GM23248 (cell line): ENCODE measurements at places on chromosomes 12 and 14. TPM values are rescaled to one million over a fixed set of nuclear protein-coding genes. Genes with fewer than 3 reads are reported as not detected.
A peak's percentile ranks its signal among the peaks of the same experiment; 100 is the strongest.

The RIMKLB gene
- total RNA-seq: 21.9 and 23.2 TPM in 2 replicates

The CCT2 gene
- 171 and 176 TPM in 2 replicates for total RNA-seq

The KTN1 gene
- 116 and 119 TPM in 2 replicates for total RNA-seq

The TAMALIN gene
- total RNA-seq: 2.2 and 5.9 TPM in 2 replicates

The ENDOU gene
- 0.22 TPM in 1 of 2 replicates, not detected in the other for total RNA-seq

DNA sequence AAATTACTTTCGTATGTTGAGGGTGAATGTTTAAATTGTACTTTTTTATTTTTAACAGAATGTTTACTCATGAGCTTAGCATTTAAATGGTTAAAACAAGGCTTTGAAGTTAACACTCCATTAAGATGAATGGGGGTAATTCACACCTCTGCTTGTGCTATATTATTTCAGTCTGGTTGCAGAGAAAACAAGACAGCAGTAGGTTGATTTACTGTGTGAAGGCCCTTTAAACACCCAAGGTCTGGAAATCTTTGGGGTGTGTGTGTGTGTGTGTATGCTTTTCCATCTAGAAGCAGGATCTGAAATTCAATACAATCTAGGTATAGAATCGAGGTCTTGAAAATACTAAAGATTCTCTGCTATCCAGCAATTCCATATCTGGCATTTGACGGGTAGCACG lies 83.8 kb downstream of the SLC38A6 start:
- H3K27me3 ChIP-seq: no peaks in the 10 kb centered on the region
- H3K27ac ChIP-seq: no peak overlapping the region
- H3K4me1 ChIP-seq: no peaks in the 10 kb centered on the region
- no peak for DNase-seq

DNA sequence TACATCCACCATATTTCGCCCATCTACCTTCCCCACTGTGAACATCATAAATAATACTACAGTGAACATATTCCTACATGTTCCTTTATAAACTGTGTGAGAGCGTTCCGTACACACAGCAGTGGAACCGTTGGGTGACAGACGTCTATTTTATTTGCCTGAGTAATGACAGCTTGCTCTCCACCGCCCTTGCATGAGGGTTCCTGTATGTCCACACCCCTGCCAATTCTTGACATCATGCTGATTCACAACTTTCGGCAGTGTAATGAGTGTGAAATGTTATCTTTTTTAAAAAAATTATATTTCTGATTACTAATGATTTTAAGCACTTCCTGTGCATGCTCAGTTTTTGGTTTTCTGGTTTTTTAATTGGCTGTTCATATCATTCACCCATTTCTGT lies 4.3 kb upstream of the RAD52 start:
- peak overlapping the region; percentile 74 for H3K27ac ChIP-seq
- H3K4me3 ChIP-seq: peak overlapping the region; percentile 45
- H3K4me1 ChIP-seq: peaks cover 20% of the 10 kb centered on the region
- H3K27me3 ChIP-seq: no peaks in the 10 kb centered on the region

DNA sequence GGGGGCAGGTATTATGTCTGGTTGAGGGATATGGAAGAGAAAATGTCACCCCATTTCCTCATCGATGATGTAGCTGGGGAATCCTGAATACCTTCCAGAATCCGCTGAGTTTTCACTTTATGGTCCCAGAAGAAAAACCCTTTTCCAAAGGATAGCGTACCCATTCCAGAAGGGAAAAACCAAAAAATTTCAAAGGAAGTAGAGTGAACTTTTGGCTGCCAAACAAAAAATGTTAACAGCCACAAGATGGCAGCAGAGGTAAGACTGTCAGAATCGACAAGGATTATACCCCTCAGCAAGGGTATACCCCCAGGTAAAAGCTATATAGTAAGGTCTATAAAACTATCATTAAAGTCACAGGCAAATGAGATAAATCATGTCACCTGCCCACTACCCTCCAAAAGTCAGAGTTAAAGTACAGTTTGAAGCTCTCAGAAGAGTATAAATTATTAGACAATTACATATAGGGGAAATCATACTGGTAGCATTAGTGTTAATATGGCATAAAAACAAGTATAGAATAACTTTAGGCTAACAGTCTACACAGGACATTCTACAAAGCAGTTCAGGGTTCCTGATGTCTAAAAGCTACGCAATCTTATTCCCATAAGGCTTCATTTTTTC lies 18.0 kb downstream of the ACIN1 start:
- H3K4me3 ChIP-seq: no peak overlapping the region
- H3K27me3 ChIP-seq: no peaks in the 10 kb centered on the region
- peaks cover 49% of the 10 kb centered on the region for H3K4me1 ChIP-seq
- peak; percentile 59 for DNase-seq
- H3K36me3 ChIP-seq: peaks cover 58% of the 10 kb centered on the region

- no peaks in the 10 kb centered on the region for H3K36me3 ChIP-seq
- DNase-seq: no peak
- no peaks in the 10 kb centered on the region; the same call in 1 of the 2 replicates for H3K27me3 ChIP-seq
- no peak overlapping the region for H3K27ac ChIP-seq
- no peak overlapping the region for H3K4me3 ChIP-seq
- H3K4me1 ChIP-seq: no peaks in the 10 kb centered on the region
These were observed 61.8 kb upstream of the DIO3 start for GRCh38 chr14:101499513-101499912.

- peak overlapping the region; percentile 70 for H3K27ac ChIP-seq
- H3K4me3 ChIP-seq: no peak overlapping the region
- no peaks in the 10 kb centered on the region for H3K27me3 ChIP-seq
- DNase-seq: peak; percentile 62
These were observed 153.8 kb upstream of the KRR1 start for GRCh38 chr12:75665216-75665615.

- H3K36me3 ChIP-seq: peaks cover 35% of the 10 kb centered on the region
- peak overlapping the region; percentile 37 for H3K27ac ChIP-seq
- H3K4me1 ChIP-seq: peaks cover 19% of the 10 kb centered on the region
- no peaks in the 10 kb centered on the region for H3K27me3 ChIP-seq
- H3K4me3 ChIP-seq: peak overlapping the region; percentile 41
These were observed 5.4 kb downstream of the PSMD9 start for GRCh38 chr12:121893961-121894460.

DNA sequence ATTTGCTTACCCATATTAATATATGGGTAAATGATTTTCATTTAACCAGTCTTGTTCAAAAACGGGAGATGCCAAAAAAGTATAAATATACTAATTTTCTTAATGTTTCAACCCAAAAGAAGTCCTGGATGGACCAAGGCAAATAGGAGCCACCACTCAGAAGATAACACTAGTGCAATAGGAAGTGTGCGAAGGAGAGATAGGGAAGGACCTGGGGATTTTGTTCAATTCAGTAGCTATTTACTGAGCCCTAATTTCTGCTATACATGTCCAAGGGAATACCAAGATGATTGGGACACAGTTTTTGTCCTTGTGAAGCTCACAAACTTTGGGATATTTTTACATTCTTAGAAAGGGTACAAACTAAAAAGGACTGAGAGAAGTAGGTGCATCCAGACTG lies 1.5 kb downstream of the CMAS start:
- DNase-seq: no peak
- H3K4me3 ChIP-seq: peak overlapping the region; percentile 95
- H3K27ac ChIP-seq: no peak overlapping the region
- no peaks in the 10 kb centered on the region for H3K27me3 ChIP-seq
- H3K36me3 ChIP-seq: no peaks in the 10 kb centered on the region
- peaks cover 14% of the 10 kb centered on the region for H3K4me1 ChIP-seq

DNA sequence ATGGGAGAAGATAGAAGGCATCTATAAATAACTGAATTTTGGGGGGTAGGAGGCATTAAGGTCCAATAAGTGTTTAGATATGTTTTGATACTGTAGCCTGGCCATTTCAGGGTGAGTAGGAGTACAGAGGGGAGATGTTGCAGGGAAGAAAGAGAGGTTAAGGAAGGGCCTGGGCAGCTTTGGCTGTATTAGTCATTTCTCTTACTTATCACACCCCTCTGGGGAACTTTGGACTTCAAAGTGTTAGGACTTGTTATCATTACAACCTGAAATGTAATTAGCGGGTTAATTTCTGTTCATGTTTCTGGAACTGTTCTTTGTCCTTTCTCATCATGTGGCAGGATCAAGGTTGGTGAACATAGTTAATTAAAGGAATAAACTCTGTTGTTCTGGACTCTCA lies 40.3 kb downstream of the SUSD6 start:
- peaks cover 50% of the 10 kb centered on the region for H3K4me1 ChIP-seq
- no peak overlapping the region for H3K4me3 ChIP-seq
- no peaks in the 10 kb centered on the region for H3K27me3 ChIP-seq
- no peaks in the 10 kb centered on the region for H3K36me3 ChIP-seq
- peak; percentile 39 for DNase-seq
- no peak overlapping the region for H3K27ac ChIP-seq

DNA sequence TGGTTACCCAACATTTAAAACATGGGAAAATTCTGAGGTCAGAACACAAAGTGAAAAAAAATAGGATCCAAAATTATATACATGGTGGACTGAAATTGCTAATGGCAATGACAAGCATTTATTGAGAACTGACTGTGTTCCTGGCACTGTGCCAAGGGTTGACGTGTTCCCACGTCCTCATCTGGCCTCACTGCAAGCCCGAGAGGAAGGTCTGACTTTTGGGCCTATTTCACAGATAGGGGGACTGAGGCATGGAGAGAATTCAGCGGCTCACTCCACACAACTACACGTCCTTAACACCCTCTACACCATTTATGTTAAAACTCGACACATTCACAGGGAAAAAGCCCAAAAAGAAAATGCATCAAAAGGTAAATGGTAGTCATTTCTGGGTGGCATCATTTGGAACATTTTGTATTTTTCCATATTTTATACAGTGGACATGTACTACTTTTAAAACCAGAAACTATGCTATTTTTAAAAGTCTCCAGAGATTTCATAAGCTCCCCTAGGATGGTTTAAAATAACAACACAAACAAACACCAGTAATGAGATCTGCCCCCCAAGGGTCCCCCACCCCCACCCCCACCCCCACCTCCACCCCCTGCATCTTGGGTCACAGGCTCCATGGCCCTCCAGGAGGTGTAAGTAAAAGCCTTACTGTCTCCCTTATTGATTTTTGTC lies 27.7 kb downstream of the CLMN start:
- H3K36me3 ChIP-seq: no peaks in the 10 kb centered on the region
- no peaks in the 10 kb centered on the region for H3K4me1 ChIP-seq
- no peak overlapping the region for H3K4me3 ChIP-seq
- no peak overlapping the region for H3K27ac ChIP-seq
- peak; percentile 55 for DNase-seq

- H3K4me1 ChIP-seq: peaks cover 4% of the 10 kb centered on the region
- no peak overlapping the region for H3K4me3 ChIP-seq
- H3K27ac ChIP-seq: no peak overlapping the region
- no peaks in the 10 kb centered on the region for H3K36me3 ChIP-seq
These were observed 90.0 kb downstream of the GCH1 start for GRCh38 chr14:54812617-54813016.

DNA sequence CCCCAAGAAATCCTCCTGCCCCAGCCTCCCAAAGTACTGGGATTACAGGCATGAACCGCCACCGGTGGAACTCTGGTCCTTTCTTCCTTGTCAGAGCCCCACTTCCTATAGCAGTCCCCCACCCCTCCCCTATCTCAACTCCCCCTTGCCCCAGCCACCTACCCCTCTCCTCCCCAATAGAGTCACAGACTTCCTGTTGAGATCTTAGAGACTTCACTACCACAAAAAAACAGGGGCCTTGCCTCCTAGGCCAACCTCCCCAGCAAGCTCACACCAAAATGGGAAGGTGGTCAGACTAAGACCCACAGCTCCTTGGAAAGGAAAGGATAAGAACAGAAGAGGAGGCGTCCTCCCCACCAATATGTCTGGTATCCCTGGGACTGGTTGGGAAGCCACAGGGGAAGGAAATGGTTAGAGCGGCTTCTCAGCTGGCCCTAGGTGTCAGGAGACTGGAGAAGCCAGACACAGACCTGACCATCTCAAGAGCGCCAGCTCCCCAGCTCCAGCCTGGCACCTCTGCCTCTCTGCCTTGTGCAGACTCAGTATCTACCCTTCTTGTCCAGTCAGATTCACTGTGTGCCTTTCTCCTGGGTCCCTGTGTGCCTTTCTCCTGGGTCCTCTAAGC lies 8.5 kb downstream of the ITGB7 start:
- DNase-seq: no peak
- H3K4me1 ChIP-seq: no peaks in the 10 kb centered on the region; the same call in 1 of the 2 replicates
- H3K36me3 ChIP-seq: no peaks in the 10 kb centered on the region
- H3K4me3 ChIP-seq: no peak overlapping the region
- H3K27me3 ChIP-seq: no peaks in the 10 kb centered on the region
